ENCODE measurements at places on chromosomes 6 and 20.
A peak's percentile ranks its signal among the peaks of the same experiment; 100 is the strongest.

DNA sequence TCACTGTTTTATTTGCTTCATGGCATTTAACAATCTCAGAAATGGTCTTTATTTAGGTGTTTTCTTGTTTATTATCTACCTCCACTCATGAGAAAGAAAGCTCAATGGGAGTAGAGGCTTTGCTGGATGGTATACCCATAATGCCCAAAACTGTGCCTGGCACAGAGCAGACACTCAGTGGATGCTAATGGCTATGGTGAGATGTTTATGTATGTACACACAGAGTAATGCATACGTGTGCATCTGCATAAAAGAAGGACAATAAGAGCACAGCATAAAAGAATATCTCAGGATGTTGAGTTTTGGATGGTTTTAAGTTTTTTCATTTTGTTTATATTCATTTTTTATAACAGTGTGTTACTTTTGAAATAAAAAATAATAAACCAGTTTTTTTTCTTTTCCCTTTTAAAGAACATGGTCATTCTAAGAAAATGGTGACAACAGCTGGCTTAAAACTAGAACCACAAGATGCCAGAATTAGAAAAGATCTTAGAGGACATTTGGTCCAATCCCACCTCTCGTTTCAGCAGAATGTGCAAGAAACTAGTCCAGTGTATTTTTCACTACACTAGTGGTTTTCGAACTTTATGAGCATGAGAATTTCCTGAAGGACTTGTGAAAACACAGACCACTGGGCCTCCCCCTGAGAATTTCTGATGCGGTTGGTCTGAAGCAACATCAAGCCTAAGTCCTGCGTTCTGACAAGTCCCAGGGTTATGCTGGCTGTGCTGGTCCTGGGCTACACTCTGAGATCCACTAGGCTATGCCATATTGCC is 131.9 kb downstream of the FYN start:
- no peak for DNase-seq

DNA sequence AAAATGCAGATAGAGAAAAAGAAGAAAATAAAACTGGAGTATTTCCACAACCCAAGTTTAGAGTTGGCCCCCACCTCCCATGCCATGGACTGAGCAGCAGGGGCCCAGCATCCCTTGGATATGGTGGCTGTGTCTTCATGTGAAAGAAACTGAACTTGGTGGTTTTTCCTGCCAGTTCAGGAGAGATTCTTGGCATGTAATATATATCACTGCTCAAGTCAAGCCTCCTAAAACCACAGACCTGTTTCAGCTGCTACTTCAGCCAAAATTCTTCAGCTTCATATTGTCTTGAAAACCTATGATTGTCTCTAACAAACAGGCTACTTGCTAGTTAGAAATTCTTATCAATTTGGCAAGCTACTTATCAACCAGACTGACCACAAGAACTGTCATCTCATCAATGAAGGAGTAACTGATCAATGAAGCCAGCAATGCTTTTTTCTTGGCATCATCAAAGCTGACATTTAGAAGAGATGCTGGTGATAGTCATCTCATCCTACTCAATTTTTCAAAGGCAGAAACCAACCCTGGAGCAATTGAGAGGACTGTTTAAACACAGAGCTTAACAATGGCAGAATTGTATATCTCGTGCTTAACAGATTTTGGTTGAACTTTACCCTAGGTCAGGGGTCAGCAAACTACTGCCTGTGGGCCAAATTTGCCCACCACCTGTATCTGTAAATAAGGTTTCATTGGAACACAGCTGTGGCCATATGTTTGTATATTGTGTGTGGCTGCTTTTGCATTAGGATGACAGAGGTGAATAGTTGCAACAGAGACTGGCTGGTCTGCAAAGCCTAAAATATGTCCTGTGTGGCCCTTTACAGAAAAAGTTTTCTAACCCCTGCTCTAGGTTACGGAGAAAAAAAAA is 10.4 kb upstream of the NOL7 start:
- no peak for DNase-seq

DNA sequence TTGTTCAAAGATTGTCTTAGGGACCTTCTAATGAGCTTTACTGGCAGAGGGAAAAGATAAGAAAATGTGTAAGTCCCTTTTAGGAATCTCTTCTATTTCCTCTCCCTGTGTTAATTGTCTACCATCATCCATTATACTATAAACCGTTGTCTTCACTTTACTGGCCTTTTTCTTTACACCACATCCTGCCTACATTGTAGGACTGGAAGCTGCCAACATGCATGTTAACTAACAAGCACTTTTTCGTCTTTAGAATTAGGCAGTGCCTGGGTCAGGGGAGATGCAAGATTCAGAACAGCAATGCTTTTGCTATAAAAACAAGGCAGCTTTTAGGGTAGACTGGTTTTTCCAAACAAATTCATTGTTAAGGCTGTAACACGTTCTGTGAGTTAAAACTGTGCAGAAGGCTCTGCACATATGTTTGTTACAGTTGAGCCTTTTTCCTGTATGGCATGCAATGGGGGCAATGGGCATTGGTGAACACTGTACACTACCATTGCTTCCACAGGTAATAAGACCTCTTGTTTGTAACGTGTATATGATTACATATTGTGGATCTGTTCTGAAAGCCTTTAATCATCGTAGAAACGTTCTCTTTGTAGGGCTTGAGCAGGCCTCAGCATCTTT is 10.9 kb upstream of the PKIG start:
- no peak for DNase-seq

DNA sequence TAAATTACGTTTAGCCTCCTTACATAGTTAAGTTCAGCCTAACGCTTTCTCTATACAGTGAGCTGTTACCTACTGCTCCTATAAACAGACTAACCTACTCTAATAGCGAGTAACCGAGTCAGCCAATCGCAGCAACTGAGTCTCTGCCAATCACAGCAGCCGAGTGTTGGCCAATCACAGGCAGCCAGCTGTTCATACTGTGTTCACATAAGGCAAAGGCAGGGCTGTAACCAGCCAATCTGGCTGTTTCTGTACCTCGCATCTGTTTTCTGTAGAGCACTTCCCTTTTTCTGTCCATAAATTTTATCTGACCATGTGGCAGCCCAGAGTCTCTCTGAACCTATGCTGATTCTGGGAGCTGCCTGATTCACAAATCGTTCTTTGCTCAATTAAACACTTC is 263.9 kb upstream of the JARID2 start:
- peak; percentile 87 for DNase-seq

DNA sequence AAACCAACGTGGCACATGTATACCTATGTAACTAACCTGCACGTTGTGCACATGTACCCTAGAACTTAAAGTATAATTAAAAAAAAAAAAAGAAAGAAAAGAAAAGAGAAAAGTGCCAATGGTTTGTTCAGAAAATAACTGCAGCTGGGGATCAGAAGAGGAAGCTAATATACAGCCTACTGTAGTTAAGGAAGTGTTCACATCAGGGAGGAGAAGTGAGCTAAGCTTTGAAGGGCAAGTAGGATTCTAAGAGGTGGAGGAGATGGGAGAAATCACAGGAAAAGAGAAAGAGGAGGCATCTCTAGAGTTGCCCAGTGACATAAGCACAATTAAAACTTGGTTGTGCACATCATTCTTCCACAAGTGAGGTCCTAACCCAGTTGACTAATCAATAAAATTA is 214.4 kb upstream of the DTNBP1 start:
- no peak for DNase-seq

DNA sequence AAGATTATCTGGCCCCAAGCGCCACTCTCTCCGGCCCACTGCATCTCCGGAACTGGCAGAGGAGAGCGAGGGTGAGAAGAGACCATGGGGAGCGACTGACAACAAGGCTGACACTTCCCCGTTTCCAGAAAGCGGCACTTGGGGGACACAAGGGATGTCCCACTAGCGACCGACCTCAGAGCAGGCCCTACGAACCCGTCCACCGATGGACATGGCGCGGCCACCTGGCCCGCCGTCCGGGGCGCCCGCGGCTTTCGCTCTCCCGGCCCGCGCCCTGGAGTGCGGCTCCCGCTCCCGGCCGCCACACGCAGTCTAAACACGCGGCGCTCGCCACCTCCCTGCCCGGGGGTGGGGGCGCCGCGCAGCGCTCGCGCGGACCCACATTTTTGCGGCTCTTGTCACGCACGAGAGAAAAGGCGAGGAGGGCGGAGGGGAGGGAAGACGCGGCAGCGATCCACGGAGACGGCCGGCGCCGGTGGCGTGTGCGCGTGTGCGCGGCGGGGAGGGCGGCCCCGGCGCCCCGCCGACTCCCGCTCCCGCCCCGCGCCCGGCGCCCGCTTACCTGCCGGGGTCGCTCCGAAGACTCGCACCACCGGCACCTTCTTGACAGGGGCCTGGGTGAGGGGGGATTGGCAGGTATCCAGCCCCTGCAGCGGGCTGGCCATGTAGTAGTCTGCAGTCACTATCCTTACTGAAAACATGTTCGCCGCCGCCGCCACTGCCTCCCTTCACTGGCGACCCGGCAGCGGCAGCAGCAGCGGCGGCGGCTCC is 645 bp downstream of the REV3L start:
- DNase-seq: peak; percentile 80

- DNase-seq: peak; percentile 80
These were observed 109.2 kb downstream of the ARID1B start for GRCh38 chr6:156886409-156886808.

DNA sequence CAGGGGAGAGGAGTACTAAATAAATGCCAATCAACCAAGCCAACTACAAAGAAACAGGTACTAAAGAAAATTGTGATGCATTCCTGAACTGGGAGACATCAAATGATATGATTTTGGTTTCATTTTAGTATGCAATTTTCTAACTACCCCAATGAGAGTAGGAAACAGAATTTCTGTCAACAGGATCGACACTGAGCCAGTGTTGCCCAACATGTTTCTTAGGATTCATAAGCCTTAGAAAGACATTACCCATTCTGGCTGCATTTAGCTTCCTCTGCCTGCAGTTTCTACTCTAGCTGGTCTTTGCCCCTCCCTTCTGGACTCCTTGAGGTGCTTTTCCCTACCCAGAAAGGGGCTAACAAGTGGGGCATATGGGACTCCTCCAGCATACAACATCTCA is 49.8 kb downstream of the KCTD20 start:
- DNase-seq: peak; percentile 52

DNA sequence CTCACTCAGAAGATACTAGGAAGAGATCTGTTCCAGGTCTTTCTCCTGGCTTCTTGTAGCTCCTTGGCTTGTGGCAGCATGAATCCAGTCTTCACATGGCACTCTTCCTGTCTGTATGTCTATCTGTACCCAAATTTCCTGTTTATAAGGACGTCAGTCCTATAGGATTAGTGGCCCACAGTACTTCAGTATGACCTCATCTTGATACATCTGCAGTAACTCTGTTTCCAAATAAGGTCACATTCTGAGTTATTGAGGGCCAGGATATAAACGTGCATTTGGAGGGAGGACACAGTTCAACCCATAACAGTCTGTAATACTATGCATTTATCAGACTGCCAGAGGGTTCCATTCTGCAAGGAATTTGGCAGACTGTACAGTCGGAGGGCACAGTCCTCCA is 57.6 kb upstream of the DYNLRB1 start:
- no peak for DNase-seq

GRCh38 chr20:21104921-21105320 is 1.2 kb downstream of the LINC00237 start:
- no peak for DNase-seq

GRCh38 chr6:113994934-113995342 is 24.0 kb upstream of the HDAC2 start:
- DNase-seq: peak; percentile 68

- DNase-seq: no peak
These were observed 353.1 kb downstream of the CD83 start for GRCh38 chr6:14470671-14471070.

GRCh38 chr20:6209093-6209492 is 86.3 kb upstream of the FERMT1 start:
- no peak for DNase-seq

DNA sequence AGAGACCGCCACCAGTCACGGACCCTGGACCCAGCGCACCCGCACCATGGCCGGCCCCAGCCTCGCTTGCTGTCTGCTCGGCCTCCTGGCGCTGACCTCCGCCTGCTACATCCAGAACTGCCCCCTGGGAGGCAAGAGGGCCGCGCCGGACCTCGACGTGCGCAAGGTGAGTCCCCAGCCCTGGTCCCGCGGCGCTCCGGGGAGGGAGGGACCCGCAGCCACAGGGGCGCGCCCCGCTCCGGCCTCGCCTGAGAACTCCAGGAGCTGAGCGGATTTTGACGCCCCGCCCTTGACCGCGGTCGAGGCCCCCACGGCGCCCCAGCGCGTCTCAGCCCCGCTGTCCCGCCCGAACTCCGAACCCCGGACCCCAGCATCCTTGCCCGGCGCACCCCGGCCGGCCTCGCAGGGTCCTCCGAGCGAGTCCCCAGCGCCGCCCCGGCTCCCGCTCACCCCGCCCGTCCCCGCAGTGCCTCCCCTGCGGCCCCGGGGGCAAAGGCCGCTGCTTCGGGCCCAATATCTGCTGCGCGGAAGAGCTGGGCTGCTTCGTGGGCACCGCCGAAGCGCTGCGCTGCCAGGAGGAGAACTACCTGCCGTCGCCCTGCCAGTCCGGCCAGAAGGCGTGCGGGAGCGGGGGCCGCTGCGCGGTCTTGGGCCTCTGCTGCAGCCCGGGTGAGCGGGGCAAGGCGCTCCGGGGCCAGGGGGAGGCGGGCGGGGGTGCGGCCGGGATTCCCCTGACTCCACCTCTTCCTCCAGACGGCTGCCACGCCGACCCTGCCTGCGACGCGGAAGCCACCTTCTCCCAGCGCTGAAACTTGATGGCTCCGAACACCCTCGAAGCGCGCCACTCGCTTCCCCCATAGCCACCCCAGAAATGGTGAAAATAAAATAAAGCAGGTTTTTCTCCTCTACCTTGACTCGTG is at the start of gene OXT:
Gene OXT (plus strand): TSS at position 11 of the 920 bp plus-strand sequence. CDS start 36 bp downstream, at position 47.
- DNase-seq: no peak

DNA sequence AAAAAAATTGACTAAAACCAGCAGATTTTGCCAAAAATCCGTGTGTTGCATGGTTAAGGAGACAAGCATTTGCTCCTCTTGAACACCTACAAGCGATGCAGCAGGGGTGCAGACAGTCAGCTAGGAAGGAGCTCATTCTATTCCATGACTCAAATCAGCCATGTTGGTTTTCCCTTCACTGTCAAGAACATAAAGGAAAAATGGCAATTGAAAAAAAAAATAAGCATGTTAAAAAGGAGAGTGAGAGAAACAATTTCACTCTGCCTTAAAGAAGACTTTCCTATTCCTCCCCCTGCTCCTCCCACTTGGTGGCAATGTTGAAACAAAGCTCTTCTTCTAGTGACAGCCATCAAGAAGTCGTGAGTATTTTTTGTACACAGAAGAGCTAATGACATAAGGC is 115.4 kb downstream of the MTFR2 start:
- no peak for DNase-seq

- DNase-seq: no peak
These were observed 32.4 kb downstream of the THBS2 start for GRCh38 chr6:169221264-169221663.

- no peak for DNase-seq
These were observed 19.5 kb downstream of the GCM2 start for GRCh38 chr6:10862361-10862760.

- DNase-seq: no peak
These were observed 36.1 kb downstream of the EYA2 start for GRCh38 chr20:46930640-46931339.

DNA sequence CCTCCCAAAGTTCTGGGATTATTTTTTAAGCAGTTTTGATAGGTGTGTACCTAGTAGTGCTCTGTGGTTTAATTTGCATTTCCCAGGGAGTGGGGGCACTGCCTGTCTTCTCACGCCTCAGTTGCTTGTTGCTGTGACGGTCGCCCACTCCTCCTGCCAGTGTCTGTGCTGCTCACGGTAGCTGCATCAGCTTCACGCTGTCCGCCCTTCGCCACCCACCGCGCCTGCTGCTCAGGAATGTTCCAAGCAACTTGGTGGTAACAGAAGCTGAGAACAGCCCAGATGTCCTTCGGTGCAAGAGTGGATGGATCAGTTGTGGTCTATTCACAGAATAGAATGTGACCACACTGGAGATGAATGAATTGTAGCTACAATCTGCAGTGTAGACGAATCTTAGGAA is 22.9 kb downstream of the DNAJC5 start:
- no peak for DNase-seq

- no peak for DNase-seq
These were observed 33.2 kb downstream of the ADA start for GRCh38 chr20:44618318-44618731.
